ENCODE measurements at places on chromosomes 5 and 9. TPM values are rescaled to one million over a fixed set of nuclear protein-coding genes. Genes with fewer than 3 reads are reported as not detected.

DNA sequence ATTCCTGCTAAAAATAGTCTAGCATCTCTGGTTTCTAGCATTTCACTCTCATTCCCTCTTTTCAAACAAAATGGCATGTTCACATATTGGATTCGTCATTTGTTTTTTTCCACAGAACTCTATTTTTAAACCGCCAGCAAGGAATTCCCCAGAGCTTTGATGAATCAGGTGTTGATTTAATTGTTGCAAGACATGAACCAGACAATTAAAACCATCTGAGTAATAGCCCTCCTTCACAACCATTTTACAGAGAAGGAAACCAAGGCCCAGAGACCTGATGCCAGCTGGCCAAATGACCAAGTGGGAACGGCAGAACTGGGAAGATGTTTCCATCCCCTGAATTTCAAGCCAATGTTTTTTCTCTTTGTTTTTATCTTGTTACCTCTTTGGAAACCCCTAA lies 167.0 kb downstream of the CAAP1 start:
- no peak for DNase-seq

DNA sequence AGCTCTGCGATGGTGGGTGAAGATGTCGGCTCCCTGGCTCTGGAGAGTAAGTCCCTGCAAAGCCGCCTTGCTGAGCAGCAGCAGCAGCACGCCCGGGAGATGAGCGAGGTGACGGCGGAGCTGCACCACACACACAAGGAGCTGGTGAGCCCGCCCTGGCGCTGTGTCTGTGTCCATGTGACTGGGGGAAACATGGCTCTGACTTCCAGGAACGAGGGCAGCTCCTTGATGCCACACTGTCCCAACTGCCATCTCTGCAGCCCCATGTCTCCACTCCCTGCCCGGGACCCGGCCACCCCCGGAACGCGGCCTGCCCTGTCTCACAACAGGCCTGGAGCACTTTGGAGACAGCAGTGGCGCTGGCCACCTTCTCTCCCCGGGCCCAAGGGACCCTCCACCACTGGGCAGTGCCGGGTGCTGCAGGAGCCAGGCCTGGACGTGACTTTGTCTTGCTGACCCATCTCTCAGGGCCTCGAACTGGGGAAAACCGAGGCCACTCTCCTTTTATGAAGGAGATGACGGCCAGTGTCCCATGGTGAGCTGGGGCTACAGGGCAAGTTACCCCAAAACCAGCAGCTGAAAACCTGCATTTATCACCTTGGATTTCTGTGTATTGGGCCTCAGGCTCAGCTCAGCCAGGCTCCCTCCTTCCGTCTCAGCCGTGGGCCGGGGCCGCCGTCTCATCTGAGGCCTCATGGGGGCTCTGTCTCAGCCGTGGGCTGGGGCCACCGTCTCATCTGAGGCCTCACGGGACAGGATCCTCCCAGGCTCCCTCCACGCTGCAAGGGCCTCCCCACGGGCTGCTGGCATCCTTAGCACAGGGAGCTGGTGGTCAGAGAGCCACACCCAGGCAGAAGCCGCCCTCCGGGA lies 28.6 kb downstream of the CEP72 start:
- no peak for DNase-seq

GRCh38 chr9:130493476-130493875 lies 48.7 kb downstream of the ASS1 start:
- DNase-seq, result no peak

GRCh38 chr5:138900281-138900965 lies 25.3 kb upstream of the LRRTM2 start:
- DNase-seq, result peak; percentile 41

DNA sequence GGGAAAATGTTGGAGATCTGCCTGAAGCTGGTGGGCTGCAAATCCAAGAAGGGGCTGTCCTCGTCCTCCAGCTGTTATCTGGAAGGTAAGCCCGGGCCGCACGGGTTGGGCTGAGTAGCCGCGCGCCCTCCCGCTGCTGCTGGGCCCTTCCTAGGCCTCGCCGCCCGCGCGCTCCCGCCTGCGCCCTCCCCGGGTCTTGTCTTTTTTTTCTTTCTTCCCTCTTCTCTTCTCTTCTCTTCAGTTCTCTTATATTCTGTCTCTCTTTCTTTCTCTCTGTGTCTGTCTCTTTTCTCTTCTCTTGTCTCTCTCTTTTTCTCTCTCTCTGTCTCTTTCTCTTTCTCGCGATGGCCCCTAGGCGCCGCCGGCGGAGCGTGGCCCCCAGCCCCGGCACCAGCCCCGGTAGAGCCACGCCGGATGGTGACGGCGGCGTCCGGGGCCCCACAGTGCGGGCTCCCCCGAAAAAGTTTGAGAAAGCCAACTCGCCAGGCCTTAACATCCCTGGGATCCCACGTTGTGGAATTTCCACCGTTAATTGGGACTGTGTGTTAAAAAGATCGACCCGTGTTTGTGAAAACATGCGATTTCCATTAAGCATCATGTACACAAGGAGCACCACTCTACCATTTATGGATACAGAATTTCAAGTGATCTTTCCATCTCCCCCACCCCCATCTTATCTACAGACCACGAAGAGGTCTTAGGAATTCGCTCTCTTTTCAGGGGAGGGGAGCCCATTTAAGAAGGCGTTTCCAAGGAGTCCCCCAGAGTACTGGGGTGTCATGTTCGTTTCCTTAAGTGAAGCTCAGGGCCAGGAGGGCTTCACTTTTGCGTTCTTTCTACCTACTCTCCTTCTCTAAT lies 616 bp downstream of the ABL1 start:
- no peak for DNase-seq

DNA sequence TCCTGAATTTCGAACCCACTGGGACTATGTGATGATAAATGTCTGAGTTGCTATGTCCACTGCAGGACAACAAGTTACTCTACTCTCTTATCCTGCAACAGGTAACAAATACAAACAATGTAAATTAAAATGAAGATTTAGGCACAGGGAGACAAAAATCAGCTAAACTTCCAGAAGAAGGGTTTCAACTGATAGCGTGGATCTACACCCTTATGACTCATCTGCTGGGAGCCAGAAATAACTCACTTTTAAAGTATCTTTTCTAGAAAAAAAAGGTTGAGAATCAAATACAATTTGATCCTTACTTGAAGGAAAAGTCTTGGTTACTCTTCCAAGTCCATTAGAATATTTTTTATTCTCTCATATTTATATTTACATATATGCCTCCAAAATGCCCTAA lies 21.4 kb downstream of the PJA2 start:
- DNase-seq, result no peak

The SPTLC1 gene
- 101 TPM for total RNA-seq

The SEMA5A gene
- total RNA-seq, result 4.0 TPM

The GPX3 gene
- total RNA-seq, result 5.5 TPM

The FIBCD1 gene
- 2.3 TPM for total RNA-seq

The ALDH7A1 gene
- 35.2 TPM for total RNA-seq

The ADAMTS16 gene
- total RNA-seq, result 2.8 TPM
